T-helper 1 cell treated with Interleukin-12 subunit alpha and Interleukin-12 subunit beta and Interleukin-4 antibody, amounts not matched to agents 30 ng/mL and 1 ng/mL, for 36 hours (primary cell): ENCODE measurements at places on chromosomes 3 and 15. TPM values are rescaled to one million over a fixed set of nuclear protein-coding genes. Genes with fewer than 3 reads are reported as not detected.

The IGF2BP2 gene
- 0.29 and 0.80 TPM in 2 replicates for total RNA-seq

The GPR62 gene
- total RNA-seq: not detected in 2 replicates

The MLF1 gene
- 0.80 TPM in 1 of 2 replicates, not detected in the other for total RNA-seq

The MYL3 gene
- not detected in 2 replicates for total RNA-seq

The SI gene
- total RNA-seq: not detected in 2 replicates

The POPDC2 gene
- total RNA-seq: 2.0 and 2.3 TPM in 2 replicates

The UNC13C gene
- total RNA-seq: not detected in 2 replicates

The SEMA3B gene
- total RNA-seq: 1.2 TPM in 2 replicates

The FRMD5 gene
- not detected in 2 replicates for total RNA-seq
